Peyer's patch (tissue), 4 donors: ENCODE measurements at places on chromosomes 7 and 10. TPM values are rescaled to one million over a fixed set of nuclear protein-coding genes. Genes with fewer than 3 reads are reported as not detected.

RASA4B gene
- 33.8 TPM for total RNA-seq

MASTL gene
- 11.3 TPM for total RNA-seq

DUS4L gene
- total RNA-seq, result 4.1 TPM

CYP3A7 gene
- 0.76 TPM for total RNA-seq

GPNMB gene
- 12.1 TPM for total RNA-seq

FANK1 gene
- not detected for total RNA-seq

SHTN1 gene
- total RNA-seq, result 26.1 TPM

ZNF853 gene
- 1.1 TPM for total RNA-seq

ZNF735 gene
- not detected for total RNA-seq

EGFR gene
- total RNA-seq, result 56.5 TPM

PHYHIPL gene
- total RNA-seq, result 2.5 TPM

PPP1R3A gene
- not detected for total RNA-seq

CAV1 gene
- total RNA-seq, result 17.7 TPM

TFPI2 gene
- 0.40 TPM for total RNA-seq

C10orf62 gene
- total RNA-seq, result not detected
